ENCODE measurements at places on chromosomes 11 and 22.
A peak's percentile ranks its signal among the peaks of the same experiment; 100 is the strongest.

GRCh38 chr11:122359081-122359571 lies 243.1 kb upstream of the BLID start:
- DNase-seq = no peak

DNA sequence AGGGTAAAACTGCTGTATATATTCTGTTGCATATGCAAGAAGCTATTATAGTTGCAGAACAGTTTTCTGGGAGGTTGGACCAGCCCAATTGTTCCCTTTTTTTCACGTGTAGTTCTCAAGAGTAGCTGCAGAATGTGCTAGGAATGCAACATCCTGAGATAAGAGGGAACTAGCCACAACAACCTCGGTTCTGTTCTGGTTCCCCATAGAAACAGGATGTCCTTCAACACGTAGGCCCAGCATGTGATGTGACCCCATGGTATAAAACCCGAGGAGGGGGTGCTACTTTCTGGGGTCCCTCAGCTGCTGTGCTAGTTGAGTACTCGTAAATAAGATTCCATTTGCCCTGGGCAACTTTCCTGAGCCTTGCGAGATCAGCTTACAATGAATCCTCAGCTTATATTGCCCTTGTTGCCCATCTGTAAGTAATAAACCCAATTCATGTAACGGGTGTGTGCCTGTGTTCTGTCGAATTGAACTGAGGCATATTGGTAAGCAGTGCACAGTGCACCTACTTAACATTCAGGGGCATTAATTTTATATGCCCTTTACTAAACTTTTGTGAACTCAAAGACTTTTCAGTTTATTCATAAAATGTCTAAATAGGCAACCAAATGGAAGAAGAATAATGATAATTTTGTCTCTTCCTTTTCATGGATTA lies 23.0 kb upstream of the TRAF6 start:
- no peak for DNase-seq

DNA sequence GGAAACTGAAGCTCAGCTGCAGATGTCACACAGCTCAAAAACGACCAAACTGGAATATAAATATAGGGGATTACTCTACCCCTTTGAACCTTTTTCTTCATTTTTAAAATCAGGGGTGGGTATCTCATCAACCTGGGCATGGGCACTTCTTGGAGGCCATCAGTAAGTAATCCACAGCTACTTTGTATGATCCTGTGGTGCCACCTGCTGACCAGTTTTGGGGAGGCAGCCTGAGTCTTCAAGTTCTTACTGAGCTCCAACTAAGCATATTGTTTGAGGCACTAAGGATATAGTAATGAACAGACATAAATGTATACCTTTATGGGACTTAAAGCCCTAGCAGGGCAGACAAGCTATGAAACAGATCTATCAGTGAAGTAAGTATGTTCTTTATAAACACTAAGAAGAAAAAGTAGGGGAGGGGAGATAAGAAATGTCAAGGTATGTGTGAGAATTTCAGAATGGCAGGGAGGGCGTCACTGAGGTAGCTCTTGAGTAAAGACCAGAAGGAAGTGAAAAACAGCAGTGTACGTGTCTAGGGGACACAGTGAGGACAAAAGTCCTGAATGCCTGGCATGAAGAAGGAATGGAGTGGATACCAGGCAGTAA lies 18.4 kb downstream of the TUB start:
- DNase-seq = peak; percentile 63

- DNase-seq = no peak
Observed at GRCh38 chr11:4890279-4890678, 8.6 kb downstream of the OR51T1 start.

DNA sequence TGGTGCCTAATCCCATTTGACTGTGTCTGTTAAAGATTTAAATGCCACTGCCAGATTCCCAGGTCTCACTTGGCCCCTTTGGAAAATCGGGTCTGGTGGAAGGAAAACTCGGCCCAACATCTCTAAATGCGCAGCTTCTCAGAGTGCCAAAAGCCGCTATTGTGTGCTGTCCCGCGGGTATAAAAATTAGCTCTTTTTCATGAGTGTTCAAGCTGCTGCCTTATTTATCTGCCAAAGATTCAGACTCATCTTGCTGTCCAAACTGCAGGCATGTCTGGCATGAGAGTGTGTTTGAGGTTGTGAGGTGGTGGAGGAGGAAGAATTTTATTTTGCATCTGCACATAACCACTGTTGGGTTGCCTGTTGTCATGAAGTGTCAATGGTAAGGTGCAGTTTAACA lies 91.4 kb downstream of the NELL1 start:
- no peak for DNase-seq

DNA sequence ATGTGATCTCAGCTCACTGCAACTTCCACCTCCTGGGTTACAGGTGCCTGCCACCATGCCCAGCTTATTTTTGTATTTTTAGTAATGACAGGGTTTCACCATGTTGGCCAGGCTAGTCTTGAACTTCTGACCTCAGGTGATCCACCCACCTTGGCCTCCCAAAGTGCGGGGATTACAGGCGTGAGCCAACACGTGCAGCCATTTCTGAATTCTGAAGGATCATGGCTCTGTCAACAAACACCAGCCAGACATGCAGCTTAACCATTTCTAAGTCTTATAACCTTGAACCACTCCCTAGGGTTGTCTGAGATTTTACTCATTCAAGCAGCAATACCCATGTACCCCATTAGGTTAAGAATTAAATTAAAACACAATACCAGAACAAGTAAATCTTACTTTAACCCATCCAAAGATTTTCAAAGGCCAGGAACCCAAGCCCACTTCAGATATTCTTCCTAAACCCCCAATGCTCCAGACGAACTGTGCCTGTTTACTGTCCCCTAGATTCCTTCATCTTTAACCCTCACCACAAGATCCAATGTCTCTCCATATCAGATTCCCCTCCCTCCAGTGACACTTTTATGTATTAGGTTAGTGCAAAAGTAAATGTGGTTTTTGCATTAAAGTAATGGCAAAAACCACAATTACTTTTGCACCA lies 4.0 kb downstream of the RPS13 start:
- DNase-seq = no peak

DNA sequence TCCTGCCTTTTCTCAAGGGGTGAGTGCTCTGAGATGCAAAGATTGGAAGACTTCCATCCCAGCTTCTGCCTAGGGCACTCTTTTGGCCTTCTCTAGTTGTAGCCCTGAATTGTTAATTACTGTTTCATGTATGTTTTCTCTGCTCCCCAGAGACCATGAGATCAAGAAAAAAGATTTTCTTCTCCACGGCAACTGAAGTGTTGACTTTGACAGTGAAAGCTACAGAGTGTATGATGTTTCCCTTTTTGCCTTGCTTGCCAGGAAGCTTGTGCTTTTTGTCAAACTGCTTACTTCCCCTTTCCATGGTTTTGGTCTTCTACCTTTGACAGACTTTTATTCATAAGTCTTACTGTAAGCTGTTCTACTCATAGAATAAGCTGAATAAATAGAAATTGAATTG lies 23.3 kb upstream of the EIF3D start:
- no peak for DNase-seq

- no peak for DNase-seq
Observed at GRCh38 chr11:131744847-131745246, 374.4 kb downstream of the NTM start.

DNA sequence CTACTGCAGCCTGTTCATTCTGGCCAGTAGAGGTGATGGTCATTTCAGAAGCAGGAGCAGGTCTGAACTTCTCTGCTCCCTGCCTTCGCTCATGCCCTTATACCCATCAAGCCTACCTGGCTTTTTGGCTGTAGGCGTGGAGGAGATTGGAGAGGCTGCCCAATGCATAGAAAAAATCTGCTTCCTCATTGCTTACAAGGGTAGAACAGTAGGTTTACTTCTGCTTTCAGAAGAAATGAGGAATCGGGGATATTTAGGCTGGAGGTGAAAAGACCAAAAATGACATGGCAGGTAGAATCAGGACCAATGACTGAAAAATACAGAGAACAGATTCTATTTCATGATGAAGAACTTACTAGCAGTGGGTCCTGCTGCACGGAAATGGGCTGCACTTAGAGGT lies 72.9 kb upstream of the YWHAH start:
- no peak for DNase-seq

GRCh38 chr11:41379084-41379483 lies 80.4 kb downstream of the LRRC4C start:
- DNase-seq = no peak

DNA sequence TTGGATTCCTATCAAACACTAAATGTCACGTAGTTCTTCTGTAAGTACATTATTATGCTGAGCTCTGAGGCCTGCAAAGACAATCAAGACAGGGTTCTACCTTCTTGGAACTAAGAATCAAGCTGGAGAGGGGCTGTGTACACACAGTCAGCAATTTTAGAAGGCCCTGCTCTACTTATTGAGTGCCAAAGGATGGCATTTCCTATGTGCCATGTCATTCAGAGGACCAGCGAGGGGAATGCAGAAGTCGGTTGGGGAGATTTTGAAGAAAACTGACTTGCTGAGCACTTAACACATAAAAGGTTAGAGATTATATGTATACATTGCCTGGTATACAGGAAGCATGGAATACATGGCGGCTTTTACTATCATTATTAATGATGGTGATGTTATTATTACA lies 5.3 kb downstream of the SLC37A2 start:
- no peak for DNase-seq

- no peak for DNase-seq
Observed at GRCh38 chr11:115939104-115939730, 435.0 kb upstream of the CADM1 start.

- DNase-seq = peak; percentile 34
Observed at GRCh38 chr22:46150655-46151477, 540 bp downstream of the PPARA start.

- DNase-seq = no peak
Observed at GRCh38 chr11:93512073-93512475, 31.1 kb downstream of the SMCO4 start.

DNA sequence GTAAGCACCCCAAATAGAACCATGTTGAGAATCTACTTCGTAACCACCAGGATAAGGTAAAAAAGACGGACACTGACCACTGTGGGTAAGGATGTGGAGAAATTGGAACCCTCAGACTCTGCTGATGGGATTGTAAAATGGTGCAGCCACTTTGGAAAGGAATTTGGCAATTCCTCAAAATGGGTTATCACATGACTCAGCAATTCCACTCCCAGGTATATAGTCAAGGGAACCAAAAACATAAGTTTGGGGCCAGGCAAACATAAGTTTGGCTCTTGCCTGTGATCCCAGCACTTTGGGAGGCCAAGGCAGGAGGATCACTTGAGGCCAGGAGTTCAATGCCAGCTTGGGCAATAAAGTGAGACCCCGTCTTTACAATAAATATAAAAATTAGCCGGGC lies 5.1 kb upstream of the CABP2 start:
- no peak for DNase-seq

- DNase-seq = no peak
Observed at GRCh38 chr11:76307396-76307795, 73.5 kb downstream of the THAP12 start.

- no peak for DNase-seq
Observed at GRCh38 chr22:36860821-36861659, at the start of gene NCF4. Gene NCF4 (plus strand): TSS chr22:36861006. CDS start chr22:36861172, 166 bp downstream.

GRCh38 chr11:34168642-34169420 lies 63.4 kb downstream of the NAT10 start:
- DNase-seq = no peak

DNA sequence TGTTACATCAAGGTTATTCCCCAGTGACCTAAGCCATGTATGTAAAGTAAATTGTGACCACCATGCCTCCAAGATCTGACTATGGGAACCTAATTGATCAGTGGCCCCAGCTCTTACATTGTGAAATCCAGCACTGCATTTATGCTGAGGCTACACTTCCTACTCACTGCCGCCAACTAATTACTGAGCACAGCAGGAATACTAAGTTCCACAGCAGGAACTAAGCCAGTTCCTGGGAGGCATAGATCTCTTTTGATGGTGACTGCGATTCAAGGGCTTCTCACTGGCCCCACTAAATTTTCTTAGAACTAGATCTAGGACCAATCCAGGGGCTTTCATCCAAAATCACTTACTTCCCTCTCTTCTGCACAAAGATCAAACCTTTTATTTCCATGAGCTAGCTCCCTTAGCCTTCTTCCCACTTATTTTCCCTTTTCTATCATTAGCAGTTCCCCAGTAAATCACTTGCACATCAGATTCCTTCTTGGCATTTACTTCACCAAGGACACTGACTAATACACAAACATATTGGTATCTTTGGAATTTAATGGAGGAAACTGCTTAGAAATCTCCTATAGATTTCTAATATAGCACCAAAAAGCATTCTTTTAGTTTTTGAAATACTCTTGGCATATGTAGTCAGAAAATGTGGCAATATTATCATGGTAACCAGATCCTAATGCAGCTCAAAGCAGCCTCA lies 46.0 kb downstream of the CNTN5 start:
- no peak for DNase-seq

GRCh38 chr11:33731723-33732531 lies 4.3 kb downstream of the CD59 start:
- DNase-seq = no peak

DNA sequence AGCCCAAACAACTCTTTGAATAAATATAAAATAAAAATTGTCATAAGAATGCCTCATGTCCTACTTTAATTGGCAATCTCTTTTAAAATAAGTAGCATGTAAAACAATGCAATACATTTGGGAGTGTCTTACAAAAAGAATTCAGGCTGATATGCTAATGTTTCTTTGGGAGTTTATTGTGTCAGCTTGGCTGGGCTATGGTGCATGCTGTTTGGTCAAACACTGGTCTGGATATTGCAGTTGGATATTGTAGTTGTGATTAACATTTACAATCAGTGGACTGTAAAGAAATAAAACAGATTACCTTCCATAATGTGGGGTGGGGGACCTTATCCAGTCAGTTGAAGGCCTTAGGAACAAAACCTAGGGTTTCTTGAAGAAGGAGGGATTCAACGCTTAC lies 37.0 kb upstream of the B3GAT1 start:
- no peak for DNase-seq

GRCh38 chr22:41779929-41780505 lies 20.5 kb upstream of the CCDC134 start:
- no peak for DNase-seq

DNA sequence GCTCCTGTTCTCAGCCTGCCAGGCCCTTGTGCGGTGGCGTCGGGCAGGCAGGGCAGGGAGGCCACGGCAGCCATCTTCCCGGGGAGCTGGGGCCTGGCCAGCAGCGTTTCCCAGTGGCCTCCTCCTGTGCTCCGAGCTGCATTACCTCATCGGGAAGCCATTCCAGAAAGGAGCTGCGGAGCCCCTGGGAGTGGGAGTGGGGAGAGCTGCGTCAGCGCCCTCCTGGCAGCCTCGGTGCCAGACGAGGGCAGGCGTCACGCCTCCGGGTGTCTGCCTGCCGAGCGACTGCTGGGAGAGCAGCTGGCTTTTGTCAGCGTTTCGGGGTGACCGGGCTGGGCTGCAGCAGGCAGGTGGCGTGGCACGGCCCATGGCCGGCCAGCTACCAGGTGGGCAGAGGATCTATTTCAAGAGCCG lies 30.9 kb upstream of the WNT7B start:
- DNase-seq = no peak

GRCh38 chr11:135043434-135043833 lies 631.4 kb upstream of the B3GAT1 start:
- DNase-seq = no peak

- no peak for DNase-seq
Observed at GRCh38 chr22:30662040-30662439, 5.6 kb downstream of the DUSP18 start.

Data from stimulated activated CD8-positive, alpha-beta memory T cell treated with anti-CD3 and anti-CD28 coated beads, Interleukin-15, amount 100 ng/mL, for 1 hour (primary cell).